ENCODE measurements at places on chromosomes 1 and 21. TPM values are rescaled to one million over a fixed set of nuclear protein-coding genes. Genes with fewer than 3 reads are reported as not detected.

Gene TRIM17
- 5.0 TPM for total RNA-seq

Gene IRF6
- 0.34 TPM for total RNA-seq

Gene RAB29
- 6.0 TPM for total RNA-seq

Gene EXO1
- total RNA-seq: 32.2 TPM

Gene MEX3A
- total RNA-seq: 62.6 TPM

Gene CD160
- total RNA-seq: not detected

Gene CHRM3
- 4.5 TPM for total RNA-seq

Gene VANGL2
- 46.6 TPM for total RNA-seq

Gene KCNE2
- total RNA-seq: not detected

Gene OR2L3
- total RNA-seq: not detected

Gene CFAP141
- total RNA-seq: not detected

DNA sequence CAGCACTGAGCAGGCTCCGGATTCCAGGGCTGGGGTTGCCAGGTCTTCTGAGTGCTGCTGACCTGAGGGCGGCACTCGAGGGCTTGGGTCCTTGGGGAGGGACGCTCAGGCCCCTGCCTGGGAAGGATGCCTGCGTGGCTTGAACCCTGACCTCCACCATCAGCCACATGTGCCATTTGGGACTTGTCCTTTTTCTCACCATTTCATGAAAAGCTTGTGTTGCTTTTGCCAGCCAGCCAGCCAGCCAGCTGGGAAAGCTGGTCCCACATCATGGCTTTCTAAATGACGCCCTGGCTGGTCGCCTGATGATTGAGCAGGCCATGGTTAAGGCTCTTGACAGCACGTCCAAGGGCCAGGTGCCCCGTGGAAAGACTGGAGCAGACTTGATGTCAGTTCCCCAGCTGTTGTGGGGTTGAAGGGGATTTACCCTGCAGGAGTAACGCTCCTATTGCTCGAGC lies 168.7 kb downstream of the CAMTA1 start:
- no peak for DNase-seq

- no peak for DNase-seq
Measured at GRCh38 chr1:202268817-202269216, 72.9 kb downstream of the UBE2T start.

GRCh38 chr1:99970713-99971255 lies 988 bp downstream of the SLC35A3 start:
- DNase-seq: no peak

- DNase-seq: no peak
Measured at GRCh38 chr1:199857108-199857507, 170.4 kb upstream of the NR5A2 start.

DNA sequence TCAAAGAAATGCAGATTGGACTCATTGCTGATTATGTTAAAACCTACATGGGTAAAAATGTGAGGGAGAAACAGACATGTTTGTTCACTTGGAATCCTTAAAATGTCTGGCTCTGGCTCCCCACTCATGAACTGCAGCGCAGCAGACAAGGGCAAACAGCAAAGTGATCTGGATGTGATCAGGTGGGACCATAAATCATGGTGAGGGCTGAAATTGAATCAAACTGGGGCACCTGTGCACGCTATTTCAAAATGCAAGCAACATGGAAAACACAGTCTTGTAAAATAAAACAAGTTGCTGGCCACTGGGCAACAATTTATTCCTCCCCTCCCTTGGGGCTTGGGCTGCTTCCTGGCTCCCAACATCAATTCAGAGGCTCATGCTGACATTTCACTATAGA lies 373.4 kb downstream of the SEC16B start:
- no peak for DNase-seq

DNA sequence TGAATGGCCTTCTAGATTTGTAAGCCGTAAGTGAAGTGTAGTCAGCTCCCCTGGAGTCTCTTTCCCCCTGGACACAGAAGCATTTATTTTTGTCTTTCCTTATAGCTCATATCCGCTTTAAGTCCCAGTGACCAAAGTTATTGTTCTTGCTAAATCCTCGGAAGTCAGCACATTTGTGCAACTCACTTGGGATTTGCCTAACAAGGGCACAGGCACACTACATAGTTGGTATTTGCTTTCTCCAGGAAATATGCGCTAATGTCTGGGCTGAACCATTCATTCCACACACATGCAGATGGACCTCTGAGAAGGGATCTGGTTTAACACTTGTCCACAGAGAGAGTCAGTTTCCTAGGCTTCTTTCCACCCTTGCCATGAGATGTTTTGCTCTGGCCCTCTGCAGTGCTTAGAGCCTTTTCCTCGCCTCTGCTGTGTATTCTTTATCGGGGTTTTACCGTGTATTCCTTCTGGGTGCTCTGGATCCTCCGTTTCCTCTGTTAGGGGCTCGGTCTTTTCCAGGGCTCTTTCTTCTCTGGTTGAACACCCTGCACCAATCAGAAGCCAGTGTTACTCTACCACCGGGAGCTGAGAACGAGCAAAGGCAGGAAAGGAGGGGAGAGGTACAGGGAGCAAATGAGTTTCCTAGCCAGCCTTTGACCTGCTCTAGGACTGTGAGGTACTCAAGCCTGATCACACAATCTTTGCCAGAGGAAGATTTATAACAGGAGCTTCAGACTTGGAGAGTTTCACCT lies 72.4 kb downstream of the ABCA4 start:
- DNase-seq: peak; percentile 30

GRCh38 chr1:65827346-65827745 lies 34.7 kb downstream of the PDE4B start:
- DNase-seq: no peak

- no peak for DNase-seq
Measured at GRCh38 chr1:230145953-230146476, 79.0 kb downstream of the GALNT2 start.

- DNase-seq: no peak
Measured at GRCh38 chr1:31084782-31085569, 19.5 kb upstream of the PUM1 start.

- DNase-seq: no peak
Measured at GRCh38 chr1:192993426-192994085, 65.6 kb downstream of the UCHL5 start.

- DNase-seq: no peak
Measured at GRCh38 chr1:162612606-162613400, 19.5 kb upstream of the DDR2 start.

DNA sequence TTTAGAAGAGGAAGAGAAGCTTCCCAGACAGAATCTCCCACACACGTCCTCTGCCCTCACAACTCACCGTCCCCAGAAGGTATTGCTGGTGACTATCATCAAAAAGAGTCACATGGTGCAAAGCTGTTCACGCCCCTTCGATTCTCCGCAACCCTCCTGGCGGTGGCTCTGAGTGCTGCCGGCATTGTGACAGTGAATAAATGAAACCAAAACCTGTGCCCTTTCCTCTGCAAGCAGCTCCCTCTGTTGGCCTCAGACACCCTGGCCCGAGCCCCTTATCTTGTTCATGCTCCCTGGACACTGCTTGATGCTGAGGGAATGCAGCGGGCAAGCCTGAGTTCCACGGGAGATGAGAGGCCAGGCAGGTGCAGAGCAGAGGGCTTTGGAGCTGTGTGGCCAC lies 510.3 kb downstream of the NPHP4 start:
- DNase-seq: peak; percentile 76

GRCh38 chr1:58575551-58576324 lies 1.3 kb downstream of the TACSTD2 start:
- DNase-seq: no peak

- no peak for DNase-seq
Measured at GRCh38 chr1:24117722-24118409, 5.9 kb upstream of the MYOM3 start.

GRCh38 chr1:56321150-56321490 lies 258.2 kb downstream of the PLPP3 start:
- no peak for DNase-seq

DNA sequence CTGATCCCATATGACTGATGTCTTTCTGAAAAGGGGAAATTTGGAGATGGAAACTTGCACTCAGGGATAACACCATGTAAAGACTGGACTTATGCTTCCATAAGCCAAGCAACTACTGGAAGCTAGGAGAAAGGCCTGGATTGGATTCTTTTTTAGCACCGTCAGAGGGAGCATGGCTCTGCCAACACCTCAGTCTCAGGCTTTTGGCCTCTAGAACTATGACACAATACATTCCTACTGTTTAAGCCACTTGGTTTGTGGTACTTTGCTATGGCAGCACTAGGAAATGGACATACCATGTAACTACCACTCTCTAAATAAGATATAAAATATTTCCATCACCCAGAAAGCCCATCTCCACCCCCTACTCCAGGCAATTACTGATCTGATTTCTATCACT lies 139.7 kb downstream of the CYYR1 start:
- no peak for DNase-seq

- peak; percentile 34 for DNase-seq
Measured at GRCh38 chr1:56376188-56376984, 203.0 kb downstream of the PLPP3 start.

- DNase-seq: peak; percentile 46
Measured at GRCh38 chr1:11602424-11602823, 51.8 kb downstream of the FBXO2 start.
